ENCODE measurements at places on chromosomes 5 and 9.

DNA sequence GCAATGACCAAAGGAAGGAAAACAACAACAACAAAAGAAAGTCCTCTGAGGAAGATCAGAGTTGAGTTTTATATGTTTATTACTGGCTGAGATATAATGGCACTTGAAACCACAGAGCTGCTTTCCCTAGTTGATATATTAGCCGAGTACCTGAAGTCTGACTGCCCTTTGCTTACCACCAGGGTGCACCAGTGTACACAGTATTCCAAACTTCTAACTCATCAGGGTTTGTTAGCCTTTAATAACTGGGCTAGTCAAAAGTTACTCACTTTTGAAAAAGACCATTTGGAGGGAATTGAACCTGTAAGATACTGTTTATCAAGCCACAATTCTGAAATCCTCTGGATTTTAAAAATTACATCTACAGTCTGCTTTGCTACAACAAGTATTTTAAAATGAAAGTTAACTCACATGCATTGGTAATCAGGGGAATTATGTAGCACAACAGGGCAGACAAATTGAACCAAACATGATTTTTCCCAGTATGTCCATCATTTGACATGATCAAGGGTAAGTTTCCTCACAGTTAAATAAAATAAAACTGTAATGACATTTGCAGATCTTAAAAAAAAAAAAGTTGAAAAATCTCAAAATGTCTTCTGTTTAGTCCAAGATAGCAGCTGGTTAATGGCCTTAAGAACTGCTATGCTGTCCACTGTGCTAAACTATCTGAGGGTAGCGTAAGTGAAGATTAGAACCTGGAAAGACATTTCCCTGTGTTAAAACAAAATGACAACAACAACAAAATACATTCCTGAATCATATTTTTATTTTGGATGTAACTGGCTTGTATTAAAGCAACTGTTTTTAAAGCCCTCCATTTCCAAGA, 57.3 kb upstream of the C6 start:
- peak; percentile 46 for DNase-seq

GRCh38 chr5:135353952-135354721, 44.9 kb downstream of the MACROH2A1 start:
- no peak for DNase-seq

DNA sequence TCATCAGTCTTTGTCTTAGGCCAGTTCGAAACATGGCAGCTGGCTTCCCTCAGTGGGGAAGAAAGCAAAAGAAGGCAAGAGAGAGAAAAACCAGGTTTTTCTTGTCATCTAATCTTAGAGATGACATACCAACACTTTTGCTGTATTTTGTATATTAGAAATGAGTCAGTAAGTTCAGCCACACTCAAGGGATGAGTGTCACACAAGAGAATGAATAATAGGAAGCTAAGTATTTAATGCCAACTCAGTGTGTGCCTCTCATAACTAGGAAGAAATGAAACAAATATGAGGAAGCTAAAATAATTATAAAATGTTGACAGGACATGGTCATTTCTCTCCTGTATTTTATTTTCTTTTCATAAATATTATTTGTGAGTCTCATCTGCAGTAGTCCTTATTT, 65.3 kb downstream of the CDH12 start:
- no peak for DNase-seq

DNA sequence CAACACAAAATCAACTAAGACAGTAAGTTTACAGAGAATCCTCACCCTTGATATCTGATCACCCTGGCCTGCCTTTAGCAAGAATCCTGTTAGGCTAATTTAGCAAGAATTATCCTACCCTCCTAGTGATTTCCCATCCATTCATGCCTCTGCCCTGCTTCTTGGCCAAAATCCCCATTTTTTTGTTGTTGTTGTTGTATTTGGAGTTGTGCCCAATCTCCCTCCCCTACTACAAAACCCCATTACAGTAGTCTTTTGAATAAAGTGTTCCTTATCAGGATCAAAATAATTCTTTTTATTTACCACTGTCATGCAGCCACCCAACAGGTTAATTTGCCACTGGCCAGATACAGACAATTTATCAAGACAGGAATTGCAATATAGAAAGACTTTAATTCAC, 58.5 kb upstream of the CLINT1 start:
- DNase-seq, result no peak

GRCh38 chr9:14433351-14434157, 119.6 kb upstream of the NFIB start:
- DNase-seq, result peak; percentile 43

- no peak for DNase-seq
These were observed 433.4 kb downstream of the TMEM38B start for GRCh38 chr9:106127776-106128175.

DNA sequence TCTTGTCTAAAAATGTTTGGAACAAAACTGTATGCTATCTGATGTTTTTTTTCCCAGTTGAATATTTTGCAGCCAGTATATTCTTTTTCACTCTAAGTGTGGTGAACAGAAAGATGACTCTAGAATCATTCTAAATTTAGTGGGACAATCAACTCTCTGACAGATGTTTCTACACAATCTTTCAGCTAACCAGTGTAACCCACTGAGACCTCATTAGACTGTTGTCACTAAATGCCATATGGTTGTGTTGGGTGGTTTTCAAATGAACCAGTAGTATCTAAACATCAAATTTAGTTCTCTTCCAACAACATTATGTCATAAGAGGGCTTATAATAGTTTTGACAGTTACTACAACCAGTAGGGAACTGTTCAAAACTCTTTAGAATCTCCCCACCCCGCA, 129.6 kb upstream of the PRLR start:
- no peak for DNase-seq

DNA sequence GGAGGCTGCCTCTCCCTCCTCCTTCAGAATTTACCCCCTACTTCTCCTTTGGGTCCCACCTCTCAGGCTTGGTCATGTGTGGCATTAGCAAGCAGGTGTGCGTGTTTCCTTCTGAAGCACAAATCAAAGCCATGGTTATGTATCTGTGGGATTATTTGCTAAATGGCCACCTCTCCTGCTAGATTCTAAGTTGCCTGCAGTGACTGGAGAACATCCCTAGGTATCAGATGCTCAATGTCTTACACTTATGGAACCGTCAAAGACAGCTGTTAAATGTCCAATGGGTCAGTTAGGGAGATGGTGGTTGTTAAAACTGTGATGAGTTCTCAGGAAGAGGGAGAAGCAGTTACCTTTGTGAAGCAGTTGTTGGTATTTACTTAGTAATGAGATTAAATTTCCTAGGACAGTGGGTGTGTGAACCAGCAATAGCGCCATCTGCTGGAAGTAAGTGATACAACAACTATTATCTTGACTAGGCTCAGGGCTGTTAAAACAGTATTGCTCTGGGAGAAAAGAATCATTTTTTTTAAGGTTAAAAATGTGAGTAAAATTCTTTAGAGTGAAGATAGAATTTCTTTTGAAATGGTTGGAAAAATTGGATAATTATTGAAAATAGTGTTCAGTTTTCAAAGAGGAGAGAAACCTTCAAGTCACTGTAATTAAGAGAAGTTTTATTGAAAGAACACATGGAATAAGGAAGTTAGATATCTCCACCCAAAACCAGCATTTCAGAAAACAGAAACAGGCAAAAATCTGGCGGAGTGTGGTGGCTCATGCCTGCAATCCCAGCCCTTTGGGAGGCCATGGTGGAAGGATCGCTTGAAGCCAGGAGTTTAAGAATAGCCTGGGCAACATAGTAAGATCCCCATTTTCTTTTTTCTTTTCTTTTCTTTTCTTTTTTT, 71.3 kb downstream of the TMC1 start:
- peak; percentile 46 for DNase-seq

DNA sequence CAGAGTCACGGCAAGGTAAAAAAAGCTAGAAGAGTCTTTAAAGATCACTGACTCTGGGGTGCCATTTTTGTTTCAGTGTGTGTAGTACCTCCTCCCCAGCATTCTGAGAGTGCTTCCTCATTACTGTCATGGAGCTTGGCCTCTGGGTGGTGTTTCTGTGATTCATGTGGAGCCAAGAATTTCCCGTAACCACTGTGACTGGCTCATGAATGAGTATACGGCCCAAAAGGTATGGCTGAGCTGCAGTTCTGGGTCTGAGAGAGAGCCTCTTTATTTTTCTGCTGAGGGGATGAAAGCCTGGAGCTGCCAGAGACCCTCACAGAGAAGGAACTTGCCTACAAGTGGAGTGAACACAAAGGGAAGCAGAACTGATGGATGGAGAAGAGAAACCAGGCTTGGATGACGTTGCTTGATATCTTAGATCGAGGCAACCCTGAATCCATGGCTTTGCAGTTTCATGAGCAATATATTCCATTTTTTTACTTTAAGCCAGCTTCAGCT, 85.6 kb downstream of the PTTG1 start:
- DNase-seq, result no peak

DNA sequence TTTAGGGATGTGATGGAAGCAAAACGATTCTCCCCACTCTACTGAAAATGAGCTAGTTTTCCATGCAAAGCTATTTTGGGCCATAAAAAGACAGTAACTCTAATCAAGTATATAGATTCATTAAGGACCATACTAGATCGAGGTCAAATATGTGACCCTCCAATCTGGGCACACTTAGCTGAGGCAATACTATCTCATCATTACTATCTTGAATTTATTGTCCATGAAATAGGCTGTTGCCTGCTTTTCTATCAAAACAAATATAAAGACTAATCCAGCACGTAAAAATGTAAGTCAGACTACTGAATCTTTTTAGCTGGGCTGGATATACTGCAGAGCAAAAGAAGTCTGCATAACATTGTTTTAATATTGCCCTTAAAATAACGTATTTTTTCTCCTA, 943.1 kb downstream of the NR2F1-AS1 start:
- no peak for DNase-seq

DNA sequence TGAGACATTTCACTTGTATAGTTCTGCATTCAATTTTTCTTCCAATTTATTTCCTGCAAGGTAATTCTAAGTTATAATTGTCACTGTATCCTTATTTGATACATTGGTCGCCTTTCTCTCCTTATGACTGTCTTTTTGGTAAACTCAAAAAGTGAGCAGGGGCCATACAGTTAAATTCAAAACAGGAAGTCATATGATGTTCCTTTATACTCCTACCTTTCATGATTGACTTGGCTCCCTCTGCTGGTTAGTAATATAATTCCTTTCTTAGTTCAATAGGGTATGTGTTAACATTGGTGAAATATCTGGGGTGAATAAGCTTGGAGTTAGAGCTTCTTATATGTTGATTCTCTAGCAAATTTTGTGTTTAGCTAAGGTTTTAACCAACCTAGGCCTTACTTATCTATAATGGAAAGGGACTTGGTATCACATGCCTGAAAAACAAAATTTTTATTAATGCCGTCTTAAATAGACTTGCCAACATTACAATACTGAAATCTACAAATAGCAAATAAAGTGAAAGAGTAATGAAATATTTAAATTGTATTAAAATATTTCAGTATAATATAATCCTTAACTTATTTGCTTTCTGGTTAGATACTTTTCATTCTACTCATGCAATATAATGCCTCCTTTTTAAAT, 6.0 kb upstream of the NIPBL start:
- DNase-seq, result peak; percentile 57

All from RPMI8226 (cell line).